ENCODE measurements at places on chromosomes 16 and 17.
A peak's percentile ranks its signal among the peaks of the same experiment; 100 is the strongest.

- DNase-seq = no peak
These were observed 37.8 kb upstream of the ADGRG1 start for GRCh38 chr16:57590654-57591085.

- DNase-seq = no peak
These were observed 377 bp downstream of the USP32 start for GRCh38 chr17:60391471-60392041.

GRCh38 chr17:77208217-77208808 is 67.5 kb downstream of the SEC14L1 start:
- no peak for DNase-seq

- DNase-seq = no peak
These were observed 230.4 kb downstream of the PARN start for GRCh38 chr16:14399378-14400284.

DNA sequence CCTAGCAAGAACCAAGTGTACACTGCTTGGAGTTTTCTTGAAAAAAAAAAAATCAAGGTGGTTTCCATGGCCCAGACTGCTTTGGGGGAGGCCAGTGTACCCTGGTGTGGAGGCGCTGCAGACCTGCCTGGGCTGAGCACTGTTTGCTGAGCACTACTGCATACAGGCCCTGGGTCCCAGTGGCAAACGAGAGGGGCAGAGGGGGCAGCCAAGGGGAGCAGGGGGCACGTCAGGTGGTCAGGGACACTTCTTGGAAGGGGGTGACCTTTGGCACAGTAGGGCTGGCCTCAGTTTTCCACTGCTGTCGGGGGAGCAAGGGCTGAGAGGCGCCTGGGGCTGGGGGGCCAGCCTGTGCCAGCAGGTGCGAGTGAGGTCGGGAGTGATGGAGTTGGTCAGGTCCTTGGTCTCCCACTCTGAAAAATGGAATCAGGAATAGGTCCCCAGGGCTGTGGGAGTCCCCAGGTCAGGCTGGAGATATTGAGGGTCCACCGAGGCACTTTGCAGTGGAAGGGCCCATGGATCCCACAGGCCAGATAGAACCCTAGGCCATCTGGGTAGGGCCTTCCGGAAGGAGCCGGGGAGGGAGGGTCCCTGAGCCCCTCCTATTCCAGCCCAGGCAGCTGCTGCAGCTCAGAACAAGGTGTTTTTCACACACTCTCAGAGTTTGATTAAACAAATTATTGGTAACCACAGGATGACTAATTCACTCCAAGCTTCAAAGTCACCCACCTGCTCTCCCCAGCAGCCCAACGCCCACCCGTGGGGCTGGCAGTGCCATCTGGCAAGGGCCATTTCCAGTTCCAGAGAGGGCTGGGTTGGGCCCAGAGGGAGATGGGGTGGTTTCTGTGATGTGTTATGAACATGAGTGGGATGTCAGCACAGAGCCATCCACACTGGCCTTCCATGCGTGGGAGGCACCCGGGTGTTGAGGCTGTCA is 3.5 kb downstream of the ZFPM1 start:
- peak; percentile 57 for DNase-seq

- no peak for DNase-seq
These were observed 42.5 kb downstream of the PSME3IP1 start for GRCh38 chr16:57143149-57143921.

DNA sequence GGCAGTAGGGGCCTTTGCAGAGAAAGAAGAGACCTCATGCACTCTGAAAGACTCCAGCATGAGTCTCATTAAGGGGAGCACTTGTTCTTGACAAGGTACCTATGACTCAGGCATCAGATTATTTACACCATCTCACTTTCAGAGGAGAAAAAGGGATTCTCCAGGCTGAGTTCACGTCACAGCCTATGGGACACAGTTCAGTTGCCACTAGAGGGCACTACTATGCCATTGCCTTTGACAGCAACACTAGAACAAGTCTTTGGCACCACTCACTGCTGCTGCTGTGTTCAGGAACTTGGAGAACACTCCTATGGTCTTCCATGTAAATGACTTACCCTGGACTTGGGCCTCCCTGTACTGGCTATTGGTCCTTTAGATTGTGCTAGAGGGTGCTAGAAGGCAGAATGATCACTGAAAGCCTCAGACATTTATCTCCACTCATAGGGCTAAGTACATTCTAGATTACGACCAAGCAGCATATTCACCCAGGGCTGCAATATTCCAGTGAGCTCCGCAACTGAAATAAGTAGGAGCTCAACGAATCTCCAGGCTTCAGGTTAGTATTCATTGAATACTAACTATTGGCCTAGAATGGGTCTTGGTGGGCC is 225.1 kb upstream of the CA10 start:
- no peak for DNase-seq

- no peak for DNase-seq
These were observed 23.7 kb downstream of the TSPOAP1 start for GRCh38 chr17:58304750-58305486.

DNA sequence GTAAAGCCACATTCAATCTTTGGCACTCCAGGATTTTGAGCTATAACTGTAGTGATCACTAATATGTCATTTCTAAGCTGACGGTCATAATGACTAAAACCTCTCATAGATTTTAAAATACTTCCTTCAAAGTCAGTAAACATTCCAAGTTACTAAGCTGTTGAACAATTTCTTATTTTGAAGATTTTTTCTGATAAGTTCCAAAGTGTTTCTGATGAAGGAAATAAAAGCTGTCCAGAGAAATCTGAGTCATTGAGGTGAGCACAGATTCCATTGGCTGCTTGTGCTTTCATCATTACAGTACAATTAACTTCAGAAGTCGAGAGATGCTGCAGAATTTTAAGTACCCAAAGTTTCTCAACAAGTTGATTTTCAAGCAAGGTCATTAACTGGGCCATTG is 23.9 kb downstream of the NLRC5 start:
- no peak for DNase-seq

DNA sequence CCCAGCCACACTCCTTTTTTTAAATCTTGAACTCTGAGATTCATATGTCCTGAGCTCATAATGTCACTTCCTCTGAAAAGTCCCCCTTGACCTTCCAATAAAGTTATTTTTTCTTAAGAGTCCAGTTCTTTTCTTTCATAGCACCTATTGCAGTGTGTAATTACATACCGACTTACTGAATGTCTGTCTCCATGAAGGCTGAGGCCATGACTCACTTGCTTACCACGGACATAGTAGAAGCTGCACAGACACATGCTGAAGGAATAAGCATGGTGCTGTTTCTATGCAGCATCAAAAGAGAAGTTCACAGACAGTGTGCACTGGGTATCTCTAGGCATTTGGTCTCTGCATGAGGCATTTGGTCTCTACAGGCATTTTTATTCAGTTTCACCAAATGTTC is 77.2 kb downstream of the C17orf67 start:
- DNase-seq = no peak

DNA sequence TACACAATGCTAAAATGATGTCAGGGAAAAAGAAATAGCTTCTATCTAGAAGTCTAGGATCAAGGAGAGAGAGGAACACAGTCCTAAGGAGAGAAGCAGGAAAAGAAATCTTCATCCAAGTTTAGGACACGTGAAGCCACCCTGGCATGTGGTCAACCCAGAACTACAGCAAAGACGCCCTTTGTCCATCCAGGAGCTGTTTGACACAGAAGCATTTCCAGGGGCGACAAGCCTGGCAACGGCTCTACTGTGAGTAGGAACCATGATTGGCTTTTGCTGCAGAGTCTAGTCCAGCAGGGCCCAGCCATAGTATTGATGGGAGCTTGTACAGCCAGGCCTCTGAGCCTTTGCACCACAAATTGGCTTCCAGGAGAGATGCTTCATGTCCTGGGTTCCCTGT is 185.4 kb upstream of the RPL38 start:
- no peak for DNase-seq

GRCh38 chr17:73592501-73592961 is 51.7 kb downstream of the SDK2 start:
- DNase-seq = no peak

DNA sequence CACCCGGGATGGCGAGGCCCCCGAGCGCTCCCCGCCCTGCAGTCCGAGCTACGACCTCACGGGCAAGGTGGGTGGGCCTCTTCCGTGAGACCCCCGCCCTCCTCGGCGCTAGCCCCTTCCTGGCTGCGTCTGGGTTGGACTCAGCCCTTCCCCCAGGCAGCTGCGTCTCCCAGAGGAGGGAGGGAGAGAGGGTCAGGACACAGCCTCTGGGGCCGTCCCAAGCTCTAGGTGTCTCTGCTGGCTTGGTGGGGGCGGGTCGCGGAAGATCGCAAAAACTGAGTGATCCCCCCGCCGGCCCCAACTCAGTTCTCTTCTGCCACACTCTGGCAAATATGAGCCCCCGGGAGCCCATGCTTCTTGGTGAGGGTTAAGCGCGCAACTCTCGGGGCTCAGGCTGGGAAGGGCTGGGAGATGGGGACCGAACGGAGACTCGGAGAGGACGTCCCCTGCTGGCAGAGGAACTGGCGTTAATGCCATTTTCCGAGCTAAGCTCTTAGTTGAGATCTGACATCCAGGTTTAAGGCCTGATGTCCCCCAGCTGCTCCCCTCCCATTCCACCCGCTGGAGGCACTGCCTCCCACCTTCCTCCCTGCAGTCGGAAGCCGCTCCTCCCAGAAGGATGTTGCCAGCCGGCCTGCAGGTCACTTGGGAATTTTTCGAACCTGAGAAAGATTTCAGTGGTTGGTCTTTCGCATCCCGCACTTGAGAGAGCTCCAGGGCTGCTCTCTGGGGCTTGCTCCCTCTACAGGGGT is 419 bp downstream of the RAB37 start:
- no peak for DNase-seq

DNA sequence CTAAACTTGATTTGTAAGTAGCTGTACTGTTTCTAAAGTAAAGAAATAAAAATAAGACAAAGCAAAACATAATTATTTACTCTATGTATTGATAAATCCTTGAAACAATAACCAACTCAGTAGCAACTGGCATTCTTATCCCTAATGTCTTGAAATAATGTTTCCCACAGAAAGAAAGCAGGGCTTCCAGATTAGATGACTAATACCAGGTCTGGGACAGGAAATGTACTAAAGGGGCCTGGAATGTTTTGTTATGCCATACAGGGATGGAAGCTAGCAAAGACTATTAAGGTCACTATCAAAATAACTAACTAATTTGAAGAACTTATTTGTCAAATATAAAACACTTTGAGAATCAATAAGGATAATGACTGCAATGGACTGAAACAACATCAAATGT is 82.1 kb downstream of the CFDP1 start:
- no peak for DNase-seq

DNA sequence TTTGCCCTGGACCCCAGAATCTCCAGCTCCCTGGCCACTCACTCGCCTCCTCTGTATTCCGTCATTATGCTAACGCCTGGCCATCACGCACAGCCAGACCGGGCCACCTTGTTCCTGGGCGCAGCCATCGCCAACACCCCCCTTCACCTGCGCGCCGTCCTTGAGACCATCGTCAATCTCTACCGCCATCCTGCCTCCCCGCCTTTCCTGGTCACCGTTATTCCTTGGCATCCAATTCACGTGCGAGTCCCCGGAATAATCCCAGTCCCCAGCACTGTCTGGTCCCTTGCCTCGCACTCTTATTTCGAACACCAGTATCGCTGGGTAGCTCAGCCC is 541 bp downstream of the VKORC1 start:
- DNase-seq = no peak

- DNase-seq = no peak
These were observed 3.5 kb downstream of the RAB40C start for GRCh38 chr16:593406-593805.

GRCh38 chr17:22158364-22158763 is 466.0 kb downstream of the KCNJ18 start:
- no peak for DNase-seq

DNA sequence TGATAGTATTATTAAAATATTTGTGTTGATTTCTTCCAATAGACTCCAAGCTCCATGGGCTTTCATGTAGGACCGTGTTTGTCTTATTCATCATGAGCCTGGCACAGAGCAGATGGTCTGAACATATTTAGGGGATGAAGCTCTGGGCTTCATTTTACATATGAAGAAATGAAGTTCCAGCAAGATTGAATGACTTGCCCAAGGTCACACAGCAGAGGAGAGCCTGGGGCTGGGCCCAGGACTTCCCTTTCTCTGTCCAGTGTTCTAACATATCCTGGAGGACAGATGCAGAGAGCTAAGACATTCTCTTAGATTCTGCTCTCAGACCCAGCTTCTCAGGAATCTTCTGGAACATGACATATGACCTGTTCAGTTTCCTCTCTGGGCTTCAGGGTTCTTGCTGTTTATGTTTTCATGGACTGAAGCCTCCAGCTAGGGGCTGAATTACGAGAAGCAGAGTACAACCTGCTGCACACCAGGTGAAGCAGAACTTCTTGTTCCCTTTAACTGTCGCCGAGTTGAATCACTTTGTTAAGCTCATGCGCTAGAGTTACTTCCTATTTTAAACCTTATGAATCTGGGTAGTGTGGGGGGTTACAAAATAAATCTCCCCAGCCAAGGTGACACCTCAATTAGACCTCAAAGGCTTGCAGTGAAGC is 53.6 kb downstream of the GPRC5B start:
- no peak for DNase-seq

DNA sequence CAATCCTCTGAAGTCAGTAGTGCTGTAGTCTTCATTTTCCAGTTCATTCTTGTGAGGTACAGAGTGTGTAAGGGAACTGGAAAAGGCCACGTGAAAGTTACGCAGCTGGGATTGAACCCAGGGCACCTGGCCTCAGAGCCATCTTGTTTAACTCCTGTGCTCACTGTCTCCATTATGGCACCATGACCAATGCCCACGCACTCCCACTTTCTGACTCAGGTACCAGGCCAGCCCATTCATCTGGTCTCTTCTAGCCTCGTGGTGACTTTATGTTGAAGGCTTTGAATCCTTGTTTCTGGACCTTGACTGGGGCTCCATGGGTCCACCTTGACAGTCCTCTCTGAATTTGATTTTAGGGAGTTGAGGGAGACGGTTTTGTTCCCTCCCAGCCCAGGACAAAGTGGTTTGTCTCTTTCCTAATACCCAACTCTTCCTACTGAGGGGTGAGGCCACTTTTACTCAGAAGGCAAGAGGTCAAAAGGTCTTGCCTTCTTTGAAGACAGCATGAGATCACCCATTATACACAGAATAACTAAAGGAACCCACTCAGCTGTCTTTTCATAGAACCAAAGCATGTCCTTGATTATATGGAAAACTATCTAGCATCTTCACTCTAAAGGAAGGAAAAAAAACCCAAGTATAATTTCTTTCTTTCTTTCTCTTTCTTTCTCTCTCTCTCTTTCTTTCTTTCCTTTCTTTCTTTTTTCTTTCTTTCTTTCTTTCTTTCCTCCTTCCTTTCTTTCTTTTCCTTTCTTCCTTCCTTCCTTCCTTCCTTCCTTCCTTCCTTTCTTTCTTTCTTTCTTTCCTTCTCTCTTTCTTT is 50.0 kb downstream of the OTOA start:
- DNase-seq = no peak

DNA sequence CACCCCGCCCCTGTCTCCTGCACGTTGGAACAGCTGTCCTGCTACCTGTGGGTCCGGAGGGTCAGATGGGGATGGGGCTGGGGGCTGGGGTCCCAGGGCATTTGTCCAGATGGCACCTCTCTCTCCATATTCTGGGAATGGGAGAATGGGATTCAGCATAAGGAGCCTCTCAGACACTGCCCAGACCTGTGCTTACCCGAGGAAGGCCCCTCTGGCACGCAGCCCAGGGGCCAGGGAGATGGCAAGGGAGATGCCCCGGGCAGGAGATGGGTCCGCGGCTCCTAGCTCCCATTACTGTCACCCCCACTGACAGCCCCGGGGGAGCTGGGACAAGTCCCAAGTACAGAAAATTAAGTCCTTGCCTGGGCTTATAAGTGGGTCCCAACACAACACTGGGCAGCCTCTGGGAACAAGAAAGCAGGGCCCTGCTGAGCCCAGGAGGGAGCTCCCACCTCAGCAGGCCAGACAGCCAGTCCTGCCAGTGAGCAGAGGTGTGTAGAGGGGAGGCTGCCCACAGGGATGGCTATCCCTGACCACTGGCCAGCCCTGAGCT is 1.8 kb downstream of the VASN start:
- no peak for DNase-seq
